ENCODE measurements at places on chromosomes 6 and 20.

DNA sequence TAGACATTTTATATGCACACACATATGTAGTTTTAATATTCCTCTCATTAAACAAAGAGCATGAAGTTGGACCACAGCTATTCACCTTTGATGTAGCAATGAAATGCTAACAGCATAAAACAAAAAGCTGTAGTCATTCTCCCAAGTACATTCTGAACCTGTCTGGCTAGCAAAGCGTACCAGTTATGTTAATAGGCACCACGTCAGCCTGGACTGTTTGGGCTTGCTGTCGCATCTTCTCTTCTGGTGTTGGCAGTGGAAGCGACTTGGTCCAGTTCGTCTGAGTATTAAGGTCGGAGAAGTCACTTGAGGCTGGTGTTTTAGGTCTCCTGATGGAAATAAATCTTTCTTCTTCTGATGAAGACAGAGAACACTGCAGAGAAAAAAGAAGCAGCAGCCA is 42.8 kb downstream of the HEBP2 start:
- DNase-seq, result no peak

GRCh38 chr20:33563788-33564187 is 73.9 kb downstream of the CBFA2T2 start:
- no peak for DNase-seq

- DNase-seq, result no peak
Observed at GRCh38 chr6:99905209-99906106, 88.6 kb downstream of the MCHR2 start.

GRCh38 chr6:2986722-2987221 is 12.9 kb upstream of the NQO2 start:
- no peak for DNase-seq

GRCh38 chr6:164095056-164095455 is 680.5 kb downstream of the QKI start:
- DNase-seq, result no peak

DNA sequence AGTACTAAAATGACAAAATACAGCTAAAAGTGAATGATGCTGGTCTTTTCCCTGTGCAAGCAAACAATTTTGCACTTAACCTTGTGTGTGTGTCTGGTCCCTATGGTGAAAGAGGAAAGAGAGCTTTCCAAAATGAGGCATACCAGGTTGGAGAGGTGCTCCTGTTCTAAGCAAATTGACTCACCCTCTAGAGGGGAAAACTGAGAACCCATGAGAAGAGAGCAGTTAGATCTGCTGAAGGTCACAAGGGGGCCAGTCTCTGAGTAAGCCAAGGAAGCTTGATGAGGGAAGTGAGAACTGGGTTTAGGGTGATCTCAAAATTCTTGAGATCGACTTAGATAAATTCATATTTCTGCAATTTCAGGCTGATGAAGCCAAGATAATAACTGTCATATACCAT is 157.5 kb upstream of the TBX18 start:
- no peak for DNase-seq

Data from stimulated activated CD8-positive, alpha-beta memory T cell treated with anti-CD3 and anti-CD28 coated beads, Interleukin-7, amount 100 ng/mL, for 4 hours (primary cell).